ENCODE measurements at places on chromosomes 3 and 15.

GRCh38 chr3:37696661-37697060, 165.0 kb upstream of the CTDSPL start:
- DNase-seq, result no peak

DNA sequence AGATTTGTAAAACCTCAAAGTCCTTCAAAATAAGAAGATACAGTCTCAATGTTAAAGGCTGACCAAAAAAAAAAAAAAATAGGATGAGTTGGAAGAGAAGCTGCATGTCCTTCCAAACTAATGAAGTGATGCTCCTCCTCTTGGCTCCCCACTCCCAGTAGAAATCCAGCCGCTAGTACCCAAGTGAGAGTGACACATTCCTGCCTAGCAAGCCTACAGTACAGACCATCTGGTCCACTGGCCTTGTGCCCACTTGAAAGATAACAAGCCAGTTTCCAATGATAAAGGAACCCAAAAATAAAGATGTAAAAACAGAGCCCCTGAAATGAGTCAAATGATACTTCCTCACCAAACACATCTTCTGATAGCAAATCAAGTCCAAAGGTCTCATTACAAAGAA, 258.7 kb upstream of the NSMCE3 start:
- no peak for DNase-seq

DNA sequence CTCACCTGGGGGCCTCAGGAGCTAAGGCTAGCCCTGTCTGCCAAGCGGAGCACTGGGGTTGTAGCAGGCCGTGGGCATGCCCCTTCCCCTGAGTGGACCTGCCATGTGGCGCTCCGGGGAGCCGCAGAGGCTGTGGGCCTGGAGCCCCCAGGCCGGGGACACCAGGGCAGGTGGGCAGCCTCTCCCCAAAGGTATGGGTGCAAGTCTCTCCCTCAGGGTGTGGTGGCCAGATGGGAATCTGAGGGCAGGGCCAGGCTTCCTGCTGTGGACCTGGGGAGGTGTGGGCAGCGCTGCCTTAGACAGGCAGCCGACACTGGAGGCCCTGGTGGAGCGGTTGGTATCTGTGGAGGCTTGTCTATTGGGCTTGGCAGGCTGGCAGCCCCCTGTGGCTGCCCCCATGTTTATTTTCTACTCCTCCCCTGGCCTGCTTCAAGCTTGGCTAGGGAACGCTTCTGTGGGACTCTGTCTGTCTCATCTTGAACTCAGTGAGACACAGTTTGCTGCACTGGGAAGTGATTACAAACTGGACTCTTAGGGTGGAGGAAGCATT, 5.9 kb downstream of the ACVR2B start:
- DNase-seq, result no peak

DNA sequence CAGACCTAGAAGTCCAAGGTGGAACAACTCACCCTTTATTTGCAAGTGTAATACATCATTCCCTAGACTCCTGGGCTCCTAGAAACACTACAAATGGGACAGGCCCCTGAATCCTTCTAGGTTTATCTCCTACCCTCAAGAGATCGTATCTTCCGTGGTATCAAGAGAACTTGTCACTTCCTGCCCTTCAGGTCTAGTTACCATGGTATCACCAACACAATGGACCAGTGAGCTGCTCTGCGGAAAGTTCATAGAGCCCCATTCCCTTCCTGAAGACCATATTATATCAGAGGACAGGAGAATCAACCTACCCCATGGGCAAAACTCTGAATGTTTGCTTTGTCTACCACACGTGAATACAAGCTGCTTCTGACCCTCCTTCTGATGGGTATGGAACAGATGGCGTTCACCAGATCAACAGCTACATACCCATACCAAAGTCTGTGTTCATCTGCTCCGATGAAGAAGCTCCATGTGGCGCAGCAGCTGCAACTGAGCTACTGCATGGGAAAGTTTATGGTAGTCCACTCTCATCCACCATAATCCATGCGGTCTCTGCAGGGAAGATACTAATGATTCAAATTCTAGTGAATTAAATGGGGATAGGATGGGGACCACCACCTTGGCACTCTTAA, 84.6 kb upstream of the KLF13 start:
- DNase-seq, result no peak

- no peak for DNase-seq
Observed at GRCh38 chr3:27342267-27342666, 26.9 kb downstream of the NEK10 start.

DNA sequence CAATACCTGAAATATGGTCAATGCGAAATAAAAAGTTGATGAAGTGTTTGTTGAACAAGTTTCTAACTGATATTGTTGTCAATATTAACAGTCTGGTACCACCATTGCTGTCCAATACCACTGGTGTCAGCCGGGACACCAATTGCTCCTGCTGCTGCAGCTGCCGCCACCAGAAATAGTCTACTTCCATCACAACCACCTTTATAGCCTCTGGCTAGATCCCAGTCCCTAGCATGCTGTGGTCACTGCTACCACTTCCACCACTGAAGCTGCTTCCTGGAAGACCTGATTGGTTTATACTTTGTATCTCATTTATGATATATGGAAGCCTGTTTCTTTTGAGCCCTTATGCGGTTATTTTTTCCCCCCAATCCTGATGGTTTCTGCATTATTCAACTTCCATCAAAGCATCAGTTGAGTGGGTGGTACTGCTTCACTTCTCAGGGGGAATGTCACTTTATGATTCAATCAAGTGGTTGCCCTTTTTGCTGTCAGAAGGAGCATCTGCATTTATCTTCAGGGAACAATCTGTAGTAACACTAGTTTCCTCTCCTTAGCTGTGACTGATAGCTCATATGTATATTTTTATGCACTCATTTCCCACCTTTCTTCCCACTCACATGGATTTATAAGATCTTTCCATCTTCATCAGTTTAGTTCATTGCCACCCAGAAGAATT, 11.7 kb downstream of the LNP1 start:
- no peak for DNase-seq

GRCh38 chr15:90780916-90781315, 63.8 kb downstream of the BLM start:
- no peak for DNase-seq

DNA sequence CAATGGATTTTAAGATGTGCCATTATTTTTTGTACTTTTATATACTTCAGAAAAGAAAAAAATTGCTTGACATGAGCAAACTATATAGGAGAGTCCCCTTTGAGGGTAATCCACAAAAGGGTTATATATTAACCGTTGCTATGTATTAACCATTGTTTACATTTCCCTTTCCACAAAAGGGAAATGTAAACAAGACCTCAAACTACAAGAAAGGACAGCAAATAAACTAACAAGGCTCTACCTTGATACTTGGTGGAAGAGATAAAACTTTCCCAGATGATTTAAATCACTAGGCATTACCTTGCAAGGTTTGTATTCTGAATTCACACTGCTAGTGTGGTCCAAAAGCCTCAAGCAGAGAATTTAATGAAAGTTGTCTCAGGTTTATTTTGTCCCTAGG, 616.3 kb upstream of the BCHE start:
- DNase-seq, result no peak

DNA sequence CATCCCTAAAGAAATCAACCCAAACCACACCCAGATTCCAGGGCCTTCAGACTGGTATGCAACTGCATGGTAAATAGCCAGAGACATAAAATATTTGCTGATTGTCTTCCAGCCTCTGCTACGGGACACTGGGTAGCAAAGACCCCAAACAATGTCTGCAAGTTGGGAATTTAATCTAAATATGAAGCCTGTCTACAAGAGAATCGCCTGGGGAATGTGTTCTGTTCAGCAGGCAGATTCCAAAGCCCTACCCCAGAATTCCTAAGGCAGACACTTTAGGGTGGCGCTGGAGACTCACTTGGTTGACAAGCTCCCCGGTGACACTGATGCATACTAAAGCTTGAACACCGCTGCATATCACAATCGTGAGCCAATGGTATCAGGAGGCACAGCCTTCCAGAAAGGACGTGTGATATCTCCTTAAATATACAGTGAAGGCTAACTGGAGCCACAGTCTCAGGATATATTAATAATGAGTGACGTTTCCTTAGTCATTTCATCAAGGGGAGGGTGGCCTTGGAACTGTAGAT, 684.1 kb downstream of the NTRK3 start:
- DNase-seq, result no peak

DNA sequence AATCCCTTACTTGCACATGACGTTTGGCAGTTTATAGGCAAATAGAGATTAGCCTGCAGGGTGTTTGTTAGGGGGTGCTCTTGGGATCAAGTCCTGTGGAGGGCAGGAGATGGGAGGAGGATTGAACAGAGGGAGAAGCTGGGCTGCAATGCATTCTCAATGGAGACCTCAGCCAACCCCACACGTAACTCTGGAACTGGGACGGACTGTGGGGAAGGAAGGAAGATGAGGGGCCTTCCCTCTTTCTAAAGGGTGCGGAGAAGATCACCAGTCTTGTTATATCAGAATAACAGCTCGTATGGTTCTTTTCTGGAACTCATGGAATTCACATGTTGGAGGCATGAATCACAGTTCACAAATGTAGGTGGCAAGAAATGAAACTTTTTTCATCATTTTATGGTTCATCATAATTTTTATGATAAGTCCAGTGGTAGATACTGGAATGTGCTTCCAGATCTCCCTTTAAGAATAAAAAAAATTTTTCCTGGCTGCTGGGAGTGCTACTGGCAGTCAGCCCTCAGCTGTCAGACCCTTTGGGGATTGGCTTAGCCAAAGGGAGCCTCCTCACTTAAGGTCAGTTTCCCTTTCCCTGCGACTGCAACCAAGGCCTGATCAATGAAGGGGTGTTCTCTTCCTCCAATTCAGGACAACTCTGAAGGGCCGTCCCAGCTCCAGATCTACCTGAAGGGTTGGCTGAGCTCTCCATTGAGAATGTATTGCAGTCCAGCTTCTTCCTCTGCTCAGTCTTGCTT, 20.5 kb upstream of the LYZL4 start:
- no peak for DNase-seq

DNA sequence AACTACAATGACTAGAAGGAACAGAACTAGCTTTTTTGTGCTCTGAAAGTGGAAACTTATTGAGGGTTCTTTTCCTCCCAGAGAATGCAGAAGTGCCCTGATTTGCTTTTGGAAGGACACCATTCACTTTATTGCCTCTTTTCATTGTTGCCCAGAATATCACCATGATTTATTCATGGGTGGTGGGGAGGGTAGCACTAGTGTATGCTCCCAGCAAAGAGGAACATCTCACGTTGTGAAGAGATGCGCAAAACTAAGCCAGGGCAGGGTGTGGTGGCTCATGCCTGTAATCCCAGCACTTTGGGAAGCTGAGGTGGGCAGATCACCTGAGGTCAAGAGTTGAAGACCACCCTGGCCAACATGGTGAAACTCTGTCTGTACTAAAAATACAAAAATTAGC, 31.4 kb downstream of the FLNB start:
- DNase-seq, result no peak

GRCh38 chr15:25890529-25890928, 27.4 kb upstream of the ATP10A start:
- no peak for DNase-seq

GRCh38 chr3:187085933-187086332, 53.4 kb downstream of the RPL39L start:
- peak; percentile 32 for DNase-seq

- DNase-seq, result no peak
Observed at GRCh38 chr15:25177955-25178801, 223.4 kb downstream of the SNRPN start.

DNA sequence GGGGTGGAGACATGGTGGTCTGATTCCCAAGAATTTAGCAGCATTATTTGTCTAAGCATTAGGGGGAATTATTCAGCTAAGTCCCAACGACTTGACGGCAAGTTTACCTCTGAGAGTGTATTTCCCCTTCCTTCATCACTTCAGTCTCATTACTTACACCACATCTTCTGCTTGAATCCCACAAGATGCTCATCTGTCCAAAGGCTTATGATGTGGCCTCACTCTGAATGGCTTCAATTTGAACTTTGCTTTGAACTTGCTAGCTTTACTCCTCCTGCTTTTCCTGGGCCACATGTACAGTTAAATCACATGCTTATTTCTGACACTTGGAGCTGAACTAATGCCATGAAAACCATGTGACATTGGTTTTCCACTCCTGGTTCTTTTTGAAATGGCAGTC, 231.3 kb upstream of the SATB1 start:
- no peak for DNase-seq

- no peak for DNase-seq
Observed at GRCh38 chr3:120428924-120429323, 21.9 kb downstream of the FSTL1 start.

- no peak for DNase-seq
Observed at GRCh38 chr15:98850961-98851572, 156.5 kb downstream of the PGPEP1L start.
